ENCODE measurements at places on chromosomes 5 and 9.

DNA sequence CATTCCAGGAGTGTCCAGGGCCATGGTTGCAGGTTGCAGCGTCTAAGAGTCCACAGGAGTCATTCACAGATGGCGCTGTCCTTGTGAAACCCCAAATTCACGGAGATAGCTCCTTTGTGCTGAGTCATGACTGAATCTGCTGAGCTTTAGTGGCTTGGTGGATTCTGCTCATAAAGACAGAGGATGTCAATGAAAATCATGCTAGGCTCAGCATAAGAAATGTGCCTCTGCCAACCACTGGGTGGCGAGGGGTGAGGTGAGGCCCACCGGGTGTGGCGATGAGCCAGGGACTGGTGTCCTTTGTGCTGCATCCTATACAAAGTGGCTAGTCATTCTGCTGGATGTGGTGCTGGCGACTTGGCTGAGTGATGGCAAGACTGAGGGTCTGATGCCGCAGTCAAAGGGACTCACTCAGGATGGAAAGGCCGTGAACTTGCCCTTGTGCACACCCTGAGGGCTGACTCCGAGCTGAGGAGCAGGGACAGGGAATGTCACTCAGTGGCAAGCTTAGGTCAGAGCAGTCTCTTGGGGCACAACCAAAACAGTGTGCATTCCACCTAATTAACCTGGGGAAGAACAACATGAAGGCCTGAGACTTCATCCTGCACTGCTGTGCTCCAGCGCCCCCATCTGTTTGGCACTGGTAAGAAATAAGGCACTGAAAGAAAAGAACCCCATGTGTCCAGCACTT is 71.5 kb downstream of the DAP start:
- DNase-seq = peak; percentile 64

DNA sequence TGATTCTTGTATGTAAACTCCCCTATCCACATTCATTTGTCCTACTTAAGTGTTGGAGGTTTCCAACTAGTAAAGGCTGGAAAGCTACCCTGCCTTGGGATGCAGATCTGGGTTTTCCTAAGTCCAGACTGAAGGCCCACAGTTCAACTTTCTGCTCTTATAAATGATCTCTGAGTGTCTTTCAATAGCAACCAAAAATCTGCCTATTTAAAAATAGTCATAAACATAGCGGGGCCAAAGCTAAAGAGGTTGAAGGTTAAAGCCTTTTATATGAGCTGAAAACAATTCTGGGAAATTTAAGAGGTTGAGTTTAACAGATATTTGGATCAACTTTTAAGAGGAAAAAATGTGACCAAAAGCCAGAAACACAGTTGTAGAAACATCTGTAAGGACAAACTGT is 87.2 kb downstream of the NTRK2 start:
- no peak for DNase-seq

DNA sequence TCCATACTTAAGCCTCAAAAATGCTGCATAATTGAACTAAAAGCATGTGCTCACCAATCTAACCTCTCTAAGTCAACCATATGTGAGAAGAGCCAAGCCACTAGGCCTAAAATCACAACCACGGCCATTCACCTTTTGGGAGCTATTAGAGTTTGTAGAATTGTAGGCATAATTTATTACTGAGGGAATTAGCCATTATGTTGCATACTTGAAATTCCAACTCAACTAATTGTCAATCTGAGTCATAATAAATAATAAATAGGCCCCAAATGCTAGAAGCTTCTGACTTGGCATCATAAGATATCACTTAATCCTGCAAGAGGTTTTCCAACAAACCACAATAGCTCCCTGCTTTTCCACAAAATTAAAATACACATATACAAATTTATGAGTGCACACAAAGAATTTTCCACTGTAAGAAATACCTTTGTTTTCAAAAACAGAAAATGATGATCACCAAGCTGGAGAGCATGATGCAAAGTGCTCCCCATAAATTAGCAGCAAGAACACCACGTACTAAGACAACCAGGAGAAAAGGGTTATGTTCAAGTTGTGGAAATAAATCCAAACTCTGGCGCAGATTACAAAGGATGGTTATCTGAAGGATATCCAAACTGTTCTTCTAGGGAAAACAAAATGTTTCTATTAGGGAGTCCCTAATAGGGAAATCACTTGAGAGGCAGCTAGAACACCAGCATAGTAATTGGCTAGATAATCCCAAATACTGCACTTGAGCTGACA is 250.0 kb upstream of the SLC30A5 start:
- peak; percentile 70 for DNase-seq

- no peak for DNase-seq
Measured at GRCh38 chr9:99003308-99003707, 59.6 kb downstream of the COL15A1 start.

GRCh38 chr9:2427120-2427891 is 194.3 kb upstream of the VLDLR start:
- peak; percentile 7 for DNase-seq

DNA sequence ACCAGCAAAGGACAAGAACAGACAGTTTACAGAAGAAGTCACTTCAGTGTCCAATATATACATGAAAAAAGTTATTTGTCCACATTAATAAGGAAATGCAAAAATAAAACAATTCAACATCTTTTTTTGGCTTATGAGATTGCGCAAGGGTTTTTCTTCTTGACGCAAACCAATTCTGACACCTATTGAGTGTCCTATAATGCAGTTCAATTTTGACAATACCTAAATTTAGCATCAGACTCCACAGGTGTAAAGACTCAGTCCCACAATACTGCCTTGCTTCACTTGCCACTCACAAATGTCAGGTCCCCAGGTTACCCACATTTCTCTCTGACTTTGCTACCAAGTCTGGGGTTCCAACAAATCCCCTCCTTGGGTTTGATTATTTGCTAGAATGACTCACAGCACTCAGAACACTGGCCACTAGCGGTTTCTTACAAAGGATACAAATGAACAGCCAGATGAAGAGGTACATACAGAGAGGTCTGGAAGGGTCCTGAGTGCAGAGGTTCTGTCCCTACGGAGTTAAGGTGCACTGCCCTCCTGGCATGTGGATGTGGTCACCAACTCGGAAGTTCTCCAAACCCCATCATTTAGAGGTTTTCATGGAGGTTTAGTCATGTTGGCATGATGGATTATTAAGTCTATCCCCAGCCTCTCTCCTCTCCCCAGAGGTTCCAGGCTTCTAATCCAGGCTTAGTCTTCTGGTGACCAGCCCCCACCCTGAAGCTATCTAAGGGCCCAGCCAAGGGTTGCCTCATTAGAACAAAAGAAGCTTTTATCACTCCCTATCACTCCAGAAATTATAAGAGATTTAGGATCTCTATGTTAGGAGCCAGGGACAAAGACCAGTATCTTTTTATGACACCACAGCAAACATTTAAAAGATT is 27.0 kb upstream of the SLC22A5 start:
- no peak for DNase-seq

GRCh38 chr9:89701221-89701798 is 96.5 kb downstream of the GADD45G start:
- DNase-seq = no peak

GRCh38 chr9:125948887-125949596 is 201.9 kb downstream of the PBX3 start:
- peak; percentile 39 for DNase-seq

DNA sequence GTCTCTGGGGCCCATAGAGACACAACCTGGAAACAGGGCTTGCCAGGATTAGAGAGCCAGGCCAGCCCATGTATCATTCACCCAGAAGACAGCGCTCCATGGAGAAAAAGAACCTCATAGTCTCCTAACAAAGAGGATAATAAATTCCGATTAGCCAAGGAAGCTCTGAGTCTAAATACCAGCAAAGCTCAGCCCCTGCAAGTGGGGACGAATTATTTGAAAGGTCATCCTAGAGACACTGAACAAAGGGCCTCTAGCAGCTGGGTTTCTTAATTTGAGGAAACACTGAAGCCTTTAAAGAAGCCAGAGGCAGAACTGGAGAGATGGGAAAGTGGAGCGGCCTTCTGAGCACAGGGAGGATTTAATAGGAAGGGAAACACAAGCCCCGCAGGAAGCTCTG is 287.1 kb upstream of the ZNF462 start:
- DNase-seq = no peak

DNA sequence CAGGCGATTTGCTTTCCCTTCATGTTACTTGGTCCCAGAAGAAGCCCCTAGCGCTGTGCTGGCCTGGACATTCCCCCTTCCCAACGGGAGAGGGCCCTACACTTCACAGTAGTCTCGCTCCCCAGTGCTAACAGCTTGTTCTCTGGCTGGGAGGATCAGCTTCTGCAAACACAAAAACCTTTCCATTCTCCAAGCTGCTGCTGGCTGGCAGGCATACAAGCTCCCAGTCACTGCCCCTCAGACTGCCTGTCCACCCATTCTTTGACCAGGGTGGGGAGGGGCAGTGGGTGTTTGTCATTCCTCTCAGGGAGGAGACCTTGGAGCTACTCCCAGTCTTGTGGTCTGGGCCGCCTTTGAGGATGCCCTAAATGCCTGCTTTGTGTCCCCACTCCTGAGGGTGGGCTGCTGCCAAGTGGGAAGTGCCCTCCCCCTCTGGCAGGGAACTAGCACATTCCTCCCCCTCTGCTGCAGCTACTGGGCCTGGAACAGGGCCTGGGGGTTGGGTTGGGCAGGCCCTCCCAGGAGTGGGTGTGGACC is 20.8 kb downstream of the ENHO start:
- DNase-seq = peak; percentile 74

DNA sequence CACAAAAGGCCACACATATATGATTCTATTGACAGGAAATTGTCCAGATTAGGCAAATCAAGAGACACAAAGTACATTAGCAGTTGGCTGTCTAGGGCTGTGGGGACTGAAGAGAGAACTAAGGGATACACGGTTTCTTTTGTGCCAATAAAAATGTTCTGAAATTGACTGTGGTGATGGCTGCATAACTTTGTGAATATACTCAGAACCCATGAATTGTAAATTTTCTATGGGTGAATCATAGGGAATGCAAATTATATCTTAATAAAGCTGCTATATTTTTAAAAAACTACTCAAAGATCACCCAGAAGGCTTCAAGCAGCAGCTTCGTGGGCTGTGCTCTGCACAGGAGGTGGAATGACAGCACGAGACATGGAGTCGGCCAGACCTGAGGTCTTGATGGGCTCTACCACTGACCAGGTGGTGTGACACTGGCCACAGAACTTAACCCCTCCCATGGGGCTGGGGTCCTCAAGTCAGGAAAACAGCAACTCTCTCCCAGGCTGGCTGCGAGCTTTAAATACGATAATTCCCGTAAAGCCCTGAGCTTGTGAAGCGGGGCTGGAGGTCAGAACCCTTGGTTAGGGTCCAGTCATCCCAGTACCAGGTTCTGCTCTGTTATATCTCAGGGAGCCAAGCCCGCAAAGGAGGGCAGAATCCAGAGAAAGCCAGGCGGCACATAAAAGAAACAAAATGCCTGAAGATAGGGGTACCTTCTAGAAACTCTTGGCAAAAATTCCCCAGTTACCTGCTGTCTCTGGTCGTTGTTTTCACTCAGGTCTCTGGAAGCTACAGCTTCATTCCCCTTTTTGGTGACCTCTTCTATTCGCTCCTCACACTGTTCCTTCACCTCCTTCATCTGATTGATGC is 59.1 kb downstream of the GOLM1 start:
- DNase-seq = no peak

- DNase-seq = no peak
Measured at GRCh38 chr9:131258186-131258585, 18.1 kb downstream of the FAM78A start.

GRCh38 chr9:108815156-108815555 is 40.6 kb downstream of the ACTL7B start:
- peak; percentile 8 for DNase-seq

DNA sequence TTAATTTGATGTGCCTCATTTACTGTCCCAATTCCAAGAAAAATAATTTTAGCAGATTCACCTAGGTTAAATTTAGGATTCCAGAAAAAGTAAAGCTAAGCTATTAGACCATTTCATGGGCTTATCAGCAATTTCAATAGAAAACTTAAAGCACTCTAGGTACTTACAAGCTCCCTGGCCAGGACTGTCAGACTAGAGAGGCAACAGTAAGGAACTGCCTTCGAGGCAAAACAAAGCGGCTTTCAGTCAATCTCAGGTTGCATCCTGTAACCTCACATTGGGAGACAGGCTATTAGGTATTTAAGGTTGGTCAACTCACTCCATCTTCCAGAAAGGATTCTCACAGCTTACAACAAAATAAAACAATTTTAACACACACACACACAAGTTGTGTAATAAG is 48.7 kb upstream of the FSD1L start:
- no peak for DNase-seq

DNA sequence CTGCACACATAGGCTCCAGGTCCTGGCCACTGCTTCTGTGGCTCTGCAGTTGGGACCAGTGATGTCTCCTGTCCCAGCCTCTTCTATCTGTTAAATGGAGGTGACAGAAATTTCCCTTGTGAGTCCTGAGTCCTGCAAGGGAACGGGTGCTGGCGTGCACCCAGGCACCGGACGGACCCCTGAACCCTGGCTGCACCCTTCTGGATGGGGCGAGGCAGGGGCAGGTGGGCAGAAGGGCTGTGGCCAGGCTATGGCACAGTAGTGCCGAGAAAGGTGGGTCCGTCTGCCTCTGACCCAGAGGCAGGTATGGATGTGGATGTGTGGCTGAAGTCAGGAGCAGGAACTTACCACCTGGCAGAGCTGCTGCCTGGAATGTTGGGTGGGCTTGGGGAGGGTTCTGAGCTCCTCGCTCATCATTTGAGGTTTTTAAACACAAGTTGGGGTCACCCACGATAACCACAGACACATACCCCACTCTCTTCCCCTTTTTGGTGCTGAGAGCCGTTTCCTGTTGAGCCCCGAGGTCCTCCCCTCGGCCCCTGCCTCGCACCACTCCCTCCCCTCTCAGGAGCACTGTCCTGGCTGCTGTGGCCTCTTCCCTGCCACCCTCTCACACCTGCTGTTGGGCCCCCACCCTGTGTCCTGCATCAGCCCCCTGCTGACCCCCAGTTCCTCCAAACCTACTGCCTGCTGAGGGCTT is 82.0 kb downstream of the COL5A1 start:
- no peak for DNase-seq

DNA sequence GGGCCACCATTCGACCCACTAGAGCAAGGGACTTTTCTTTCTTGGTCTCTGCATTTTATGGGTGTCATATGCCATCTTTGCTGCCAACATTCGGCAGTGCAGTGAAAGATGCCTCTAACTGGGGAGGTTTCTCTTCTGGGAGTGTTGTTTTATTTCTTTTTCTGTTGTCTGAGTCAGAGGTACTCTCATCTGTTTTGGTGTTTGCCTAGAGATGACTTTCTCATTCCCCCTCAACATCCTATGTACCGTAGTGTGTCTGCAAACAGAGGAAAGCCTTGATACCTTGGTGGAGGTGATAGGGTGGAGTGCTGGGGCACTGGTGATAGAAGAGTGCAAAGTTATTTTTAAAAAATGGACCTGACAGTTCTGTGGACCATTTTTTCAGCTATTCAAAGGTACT is 182.1 kb downstream of the ARHGAP26 start:
- peak; percentile 19 for DNase-seq

DNA sequence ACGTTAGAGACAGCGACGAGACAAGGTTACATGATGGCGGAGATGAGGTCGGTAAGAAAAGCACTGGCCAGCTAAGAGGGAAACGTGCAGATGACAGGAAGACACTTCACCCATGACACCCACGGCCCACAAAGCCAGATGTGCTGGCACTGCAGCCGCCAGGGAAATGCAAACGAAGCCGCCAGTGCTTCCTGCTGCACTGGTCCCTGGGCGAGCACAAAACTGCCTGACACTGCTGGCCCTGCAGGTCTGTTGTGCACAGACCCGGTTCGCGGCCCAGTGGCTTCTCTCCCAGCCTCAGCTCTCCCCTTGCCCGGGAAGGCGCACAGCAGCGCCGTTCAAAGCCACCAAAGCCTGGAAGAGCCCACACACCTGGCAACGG is 20.3 kb downstream of the QSOX2 start:
- no peak for DNase-seq

GRCh38 chr5:36073595-36074216 is 7.0 kb upstream of the UGT3A2 start:
- DNase-seq = peak; percentile 40

- peak; percentile 76 for DNase-seq
Measured at GRCh38 chr5:175216991-175217390, 227.0 kb downstream of the DRD1 start.
